RCC 7860 (cell line): ENCODE measurements at places on chromosomes 3 and 15.

GRCh38 chr3:171807129-171807675 lies 3.1 kb downstream of the PLD1 start:
- DNase-seq, result no peak

DNA sequence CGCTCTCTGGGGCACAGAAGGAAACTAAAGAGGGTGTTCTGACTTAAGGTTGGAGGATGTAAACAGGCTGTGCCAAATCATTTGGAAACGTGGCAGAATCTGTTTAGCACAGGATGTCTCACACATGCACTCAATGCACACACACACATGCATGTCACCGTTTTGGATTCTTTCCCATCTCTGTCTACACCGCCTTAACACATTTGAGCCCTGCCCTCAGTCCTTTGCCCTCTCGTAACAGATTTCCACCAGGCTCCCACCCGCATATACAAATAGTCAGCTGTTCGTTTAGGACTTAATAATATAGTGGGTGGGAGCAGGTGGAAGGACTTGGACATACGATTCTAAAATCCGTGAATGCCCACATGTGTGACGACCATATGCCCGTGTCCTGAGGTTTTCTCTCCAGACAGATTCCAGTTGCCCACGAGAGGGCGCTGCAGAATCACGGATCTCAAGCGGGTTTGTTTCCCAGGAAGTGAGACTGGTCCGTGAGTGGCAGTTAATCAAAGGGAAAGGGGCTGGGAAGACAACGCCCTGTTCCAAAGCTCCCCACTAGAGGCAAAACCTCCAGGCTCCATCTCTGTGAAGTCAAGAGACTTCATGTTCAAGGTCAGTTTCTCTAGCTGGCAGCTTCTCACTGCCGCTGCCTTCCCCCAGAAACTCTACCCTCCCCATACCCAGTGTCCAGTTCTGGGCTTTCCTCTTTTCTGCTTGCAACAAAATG lies 44.5 kb downstream of the NOX5 start:
- peak; percentile 61 for DNase-seq

- DNase-seq, result no peak
Observed at GRCh38 chr15:78101423-78102105, 9.2 kb downstream of the SH2D7 start.

DNA sequence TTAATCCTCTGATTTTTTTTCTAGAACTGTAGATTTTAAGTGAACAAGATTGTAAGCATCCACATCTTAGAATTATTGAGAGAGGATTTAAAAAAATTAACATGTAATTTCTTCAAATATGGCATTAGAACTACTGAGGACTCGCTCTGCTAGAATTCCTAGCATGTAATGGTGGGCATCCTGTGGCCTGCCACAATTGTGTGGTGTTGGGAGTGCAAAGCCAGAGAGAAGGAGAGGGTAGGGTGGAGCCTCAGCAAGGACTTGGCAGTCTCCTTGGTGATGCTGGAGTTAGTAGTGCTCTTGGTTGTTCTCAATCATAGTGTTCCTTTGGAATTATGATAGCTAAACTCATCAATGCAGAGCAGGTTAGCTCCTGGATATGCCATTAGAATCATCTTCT lies 443.9 kb upstream of the TBL1XR1 start:
- no peak for DNase-seq

DNA sequence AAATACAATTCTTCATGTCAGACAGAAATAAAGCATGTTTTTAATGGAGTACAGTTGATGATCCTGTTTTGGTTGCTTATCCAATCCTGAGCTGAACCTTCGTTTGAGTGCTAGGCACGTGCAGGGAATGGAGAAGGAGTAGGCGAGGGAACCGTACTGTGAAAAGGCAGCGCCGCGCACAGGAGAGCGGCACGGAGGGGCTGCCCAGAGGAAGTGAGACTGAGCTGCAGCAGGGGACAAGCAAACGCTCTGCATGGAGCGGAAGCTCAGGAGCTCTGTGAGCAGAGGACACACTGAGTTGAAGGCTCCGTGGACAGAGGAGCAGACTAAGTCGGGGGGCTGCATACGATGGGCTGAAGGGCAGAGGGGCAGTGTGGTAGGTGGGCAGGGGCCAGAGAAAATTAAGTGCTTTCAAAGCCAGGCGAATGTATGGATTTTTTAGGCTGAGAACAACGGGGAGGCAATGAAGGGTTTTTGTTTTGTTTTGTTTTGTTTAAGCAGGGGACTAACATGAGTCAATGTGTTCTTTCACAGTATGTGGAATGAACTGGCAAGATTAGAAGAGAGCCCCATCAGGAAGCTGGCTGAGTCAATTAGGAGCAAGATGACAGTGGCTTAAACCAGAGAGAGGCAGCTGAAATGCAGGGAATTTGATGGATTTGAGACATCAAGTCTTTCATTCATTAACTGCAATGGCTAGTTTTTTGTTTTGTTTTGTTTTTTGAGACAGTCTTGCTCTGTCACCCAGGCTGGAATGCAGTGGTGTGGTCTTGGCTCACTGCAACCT lies 23.8 kb upstream of the TM2D3 start:
- peak; percentile 56 for DNase-seq
